ENCODE measurements at places on chromosomes 1 and 21.
A peak's percentile ranks its signal among the peaks of the same experiment; 100 is the strongest.

- no peak for DNase-seq
Observed at GRCh38 chr1:104476126-104476525, 726.4 kb downstream of the AMY1C start.

DNA sequence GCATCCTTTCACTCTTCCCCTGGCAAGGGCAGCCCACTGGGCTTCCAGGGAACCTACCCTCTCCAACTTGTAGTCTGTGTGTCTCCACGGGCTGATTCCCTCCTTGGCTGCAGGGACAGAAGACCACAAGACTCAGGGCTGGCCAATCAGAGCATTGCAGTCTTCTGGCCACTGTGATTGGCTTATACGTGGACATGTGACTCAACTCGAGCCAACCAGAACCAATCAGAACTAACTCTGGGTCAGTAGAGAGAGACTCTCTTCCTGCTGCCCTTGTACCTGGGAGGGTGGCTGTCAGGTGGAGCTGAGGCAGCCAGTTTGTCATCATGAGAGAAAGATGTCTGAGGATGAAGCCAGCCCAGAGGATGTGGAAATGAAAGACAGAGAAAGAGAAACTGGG is 64.0 kb downstream of the DHRS3 start:
- DNase-seq: no peak

DNA sequence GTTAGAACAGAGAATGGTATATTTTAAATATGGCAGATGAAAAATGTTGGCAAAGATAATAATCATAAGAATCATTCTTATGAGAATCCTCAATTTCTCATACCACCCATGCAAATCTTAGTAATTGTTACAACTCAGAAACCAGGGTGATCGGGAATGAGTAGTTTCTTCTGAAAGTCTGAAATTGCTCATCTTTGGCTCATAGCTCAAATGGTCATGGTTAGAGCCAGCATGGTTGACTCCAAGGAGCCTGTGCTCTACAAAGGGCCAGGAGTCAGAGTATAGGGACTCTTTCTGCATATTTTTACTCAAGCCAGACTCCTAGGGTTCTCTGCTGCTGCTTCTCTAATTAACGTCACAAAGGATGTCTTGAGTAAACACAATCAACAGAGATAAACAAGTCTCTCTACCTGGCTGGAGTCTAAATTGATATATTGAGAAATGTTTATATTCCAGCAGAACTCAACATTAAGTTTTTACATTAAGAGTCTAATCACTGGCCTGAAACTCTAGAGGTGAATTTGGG is 1.9 kb upstream of the ETV3 start:
- DNase-seq: no peak

DNA sequence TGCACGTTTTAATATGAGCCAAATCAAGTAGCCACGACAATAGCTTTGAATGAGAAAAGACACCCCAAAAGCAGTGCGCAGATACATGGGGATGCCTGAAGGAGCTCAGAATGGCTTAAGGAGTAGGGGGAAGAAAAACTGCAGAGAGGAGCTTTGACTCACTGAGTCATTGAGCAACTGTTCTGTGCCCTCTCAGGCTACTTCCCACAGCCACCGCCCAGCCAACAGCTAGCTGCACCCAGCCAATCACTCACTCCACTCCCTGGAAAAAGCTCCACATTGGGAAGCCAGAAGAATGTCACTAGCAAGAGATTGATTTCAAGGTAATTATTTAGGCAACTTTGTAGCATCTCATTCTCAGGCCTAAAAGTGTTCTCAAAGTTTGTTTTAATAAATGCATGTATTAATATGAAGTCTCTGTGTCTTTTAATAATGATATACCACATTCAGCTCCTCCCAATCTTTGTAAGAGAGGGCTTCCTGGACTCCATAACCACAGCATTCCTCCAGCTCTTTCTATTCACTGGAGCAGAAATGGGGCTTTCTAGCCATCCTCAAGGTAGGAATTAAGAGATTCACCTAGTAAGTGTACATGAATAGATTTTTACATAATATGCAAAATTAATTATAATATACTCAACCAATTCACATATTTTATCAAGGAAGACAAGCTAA is 16.8 kb downstream of the DUSP10 start:
- DNase-seq: peak; percentile 22

- DNase-seq: no peak
Observed at GRCh38 chr1:227369102-227369760, 50.9 kb upstream of the CDC42BPA start.

DNA sequence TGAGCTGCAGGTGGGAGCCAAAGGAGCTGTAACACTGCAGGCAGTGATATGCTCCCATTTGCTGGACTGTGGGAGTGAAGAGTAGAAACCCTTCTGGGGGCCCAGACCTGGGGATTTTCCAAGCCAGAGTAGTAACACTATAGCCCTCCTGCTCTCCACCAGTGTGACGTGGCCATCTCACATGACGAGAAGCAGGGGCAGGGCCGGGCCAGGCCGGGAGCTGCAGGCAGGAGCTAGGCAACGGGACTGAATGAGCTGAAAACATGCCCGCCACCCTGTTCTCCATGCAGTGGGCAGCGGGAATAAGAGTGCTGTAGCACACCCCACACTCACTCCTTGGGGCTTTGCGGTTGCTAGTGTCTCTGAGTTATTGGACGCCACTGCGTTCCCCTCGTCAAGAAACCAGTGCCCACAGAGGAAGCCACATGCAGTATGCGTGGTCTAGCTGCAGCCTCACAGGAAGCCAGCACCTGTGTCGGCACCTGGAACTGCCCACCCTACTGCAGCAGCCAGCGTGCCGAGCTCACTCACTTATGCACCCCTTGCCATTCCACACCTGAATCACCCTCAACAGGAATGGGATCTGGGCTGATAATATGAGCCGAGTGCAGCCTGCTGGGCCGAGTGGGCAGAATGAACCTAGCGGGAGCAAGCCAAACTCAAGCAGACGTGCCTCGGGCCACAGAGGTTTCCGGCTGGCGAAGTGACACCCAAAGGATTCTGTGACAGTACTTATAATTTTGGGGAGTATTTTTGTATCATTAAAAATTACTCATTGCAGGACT is 1389.6 kb downstream of the KCNT2 start:
- DNase-seq: no peak

DNA sequence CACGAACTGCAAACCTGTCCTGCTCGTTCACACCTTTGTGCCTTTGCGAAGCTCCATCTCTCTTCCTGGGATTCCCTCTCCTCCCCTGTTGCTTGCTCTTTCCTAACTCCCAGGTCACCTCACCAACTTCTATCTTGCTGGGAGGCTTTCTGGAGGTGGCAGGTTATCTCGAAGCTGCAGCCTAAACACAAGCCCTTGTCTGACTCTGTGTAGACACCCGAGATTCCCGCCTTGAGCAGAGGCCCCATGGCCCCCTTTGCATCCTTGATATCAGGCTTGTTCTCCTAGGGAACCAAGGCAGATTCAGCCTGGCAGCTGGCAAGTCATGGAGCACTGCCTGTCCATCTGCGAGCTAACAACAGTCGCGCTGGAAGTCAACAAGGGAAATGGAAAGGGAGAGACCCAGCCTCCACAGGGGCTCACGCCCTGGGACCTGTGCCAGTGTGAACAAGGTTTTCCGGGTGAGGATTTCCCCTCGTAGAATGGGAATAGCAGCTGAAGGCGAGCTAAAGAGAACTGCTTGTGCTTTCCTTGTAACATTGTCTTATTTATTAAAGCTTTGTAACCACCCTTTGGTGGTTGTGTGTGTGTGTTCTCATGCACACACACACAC is 109.5 kb upstream of the JUN start:
- DNase-seq: no peak

DNA sequence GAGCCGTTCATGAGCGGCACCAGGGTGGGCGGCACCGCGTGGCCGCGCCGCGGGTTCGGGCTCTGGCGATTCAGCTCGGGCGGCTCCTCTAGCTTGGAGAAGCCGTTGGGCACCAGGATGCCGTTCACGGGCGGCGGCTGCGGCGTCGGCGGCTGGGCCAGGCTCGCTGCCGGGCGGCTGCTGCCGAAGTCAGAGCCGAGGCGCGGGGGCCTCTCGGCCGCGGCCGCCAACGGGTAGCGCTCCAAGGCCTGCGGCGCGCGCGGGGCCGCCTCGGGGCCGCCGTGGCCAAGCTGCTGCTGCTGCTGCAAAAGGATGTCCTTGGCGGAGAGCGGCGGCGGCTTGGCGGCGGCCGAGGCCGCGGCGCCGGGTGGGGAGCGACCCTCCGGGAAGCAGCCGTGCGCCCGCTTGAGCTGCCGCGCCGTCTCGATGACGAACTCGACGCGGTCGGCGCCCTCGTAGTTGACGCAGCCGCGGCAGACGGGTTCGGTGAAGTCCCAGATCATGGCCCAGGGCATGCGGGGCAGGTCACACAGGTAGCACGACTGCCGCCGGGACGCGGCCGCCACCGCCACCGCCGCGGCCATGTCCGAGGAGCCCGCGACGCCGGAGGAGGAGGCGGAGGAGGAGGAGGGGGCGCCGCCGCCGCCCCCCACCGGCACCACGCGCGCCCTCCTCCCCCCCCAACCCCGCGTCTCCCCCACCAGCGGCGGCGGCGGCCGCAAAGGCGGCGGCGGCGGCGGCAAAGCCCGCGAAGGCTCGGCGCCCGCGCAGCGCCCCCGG is 877 bp downstream of the IRF2BP2 start:
- DNase-seq: no peak

DNA sequence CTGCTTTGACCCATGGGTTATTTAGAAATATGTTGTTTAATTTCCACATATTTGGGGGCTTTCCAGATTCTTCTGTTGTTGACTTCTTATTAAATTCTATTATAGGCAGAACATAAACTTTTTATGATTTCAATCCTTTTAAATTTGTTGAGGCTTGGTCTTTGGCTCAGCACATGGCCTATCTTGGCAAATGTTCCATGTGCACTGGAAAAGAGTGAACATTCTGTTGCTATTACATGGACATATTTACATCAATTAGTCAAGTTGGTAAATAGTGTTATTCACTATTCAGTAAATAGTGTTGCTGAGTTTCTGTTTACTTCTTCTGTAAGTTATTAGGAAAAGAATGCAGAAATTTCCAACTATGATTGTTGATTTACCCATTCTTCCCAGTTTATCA is 75.4 kb downstream of the ETS2 start:
- DNase-seq: no peak

GRCh38 chr1:220810179-220810653 is 23.5 kb downstream of the MTARC1 start:
- peak; percentile 9 for DNase-seq

- no peak for DNase-seq
Observed at GRCh38 chr1:24021403-24022266, 41.5 kb upstream of the SRSF10 start.

- no peak for DNase-seq
Observed at GRCh38 chr1:30095051-30095450, 628.3 kb downstream of the MATN1 start.

- DNase-seq: peak; percentile 61
Observed at GRCh38 chr1:69693921-69694675, 126.4 kb downstream of the LRRC7 start.

GRCh38 chr21:46570631-46571030 is 34.3 kb downstream of the S100B start:
- no peak for DNase-seq
